ENCODE measurements at places on chromosomes 13 and 19. TPM values are rescaled to one million over a fixed set of nuclear protein-coding genes. Genes with fewer than 3 reads are reported as not detected.

Gene CEACAM3
- not detected for total RNA-seq

Gene TEX29
- not detected for total RNA-seq

Gene GDF15
- total RNA-seq = 37.7 TPM

Gene MCEMP1
- total RNA-seq = not detected

Gene HIPK4
- not detected for total RNA-seq

Gene SLC25A41
- total RNA-seq = under 0.01 TPM

Gene MEX3D
- 80.6 TPM for total RNA-seq

Gene LILRA6
- not detected for total RNA-seq

Gene KLF2
- total RNA-seq = 2.8 TPM

Gene SYMPK
- 42.3 TPM for total RNA-seq

Gene LILRB4
- total RNA-seq = not detected
